ENCODE measurements at places on chromosomes 3 and 15. TPM values are rescaled to one million over a fixed set of nuclear protein-coding genes. Genes with fewer than 3 reads are reported as not detected.

GRCh38 chr3:40938591-40938990, 260.7 kb upstream of the CTNNB1 start:
- no peak for DNase-seq

Gene TJP1
- 104 TPM for total RNA-seq

DNA sequence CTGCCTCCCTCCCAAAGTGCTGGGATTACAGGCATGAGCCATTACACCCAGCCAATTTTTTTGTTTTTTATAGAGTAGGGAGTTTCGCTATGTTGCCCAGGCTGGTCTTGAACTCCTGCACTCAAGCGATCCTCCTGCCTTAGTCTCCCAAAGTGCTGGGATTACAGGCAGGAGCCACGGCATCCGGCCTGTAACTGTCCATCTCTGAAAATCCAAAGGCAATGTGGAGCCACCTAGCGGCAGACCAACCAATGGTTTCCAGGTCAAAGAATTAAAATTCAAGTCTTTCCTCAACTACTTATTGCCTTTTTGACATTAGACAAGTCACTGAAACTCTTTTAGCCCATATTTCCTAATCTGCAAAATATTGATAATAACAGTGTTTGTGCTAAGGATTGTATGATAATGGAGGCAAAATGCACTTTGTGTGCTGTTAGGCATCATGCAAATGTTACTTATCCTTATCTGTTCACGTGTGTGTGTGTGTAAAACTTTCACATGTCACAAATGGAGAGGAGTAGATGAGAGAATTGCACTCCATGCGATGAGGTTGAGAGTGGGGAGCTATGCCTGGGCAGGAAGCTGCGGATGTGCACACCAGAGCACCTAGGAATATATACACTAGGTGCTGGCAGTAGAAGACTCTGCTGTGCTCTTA, 48.7 kb downstream of the COL8A1 start:
- peak; percentile 58 for DNase-seq

- DNase-seq: no peak
Observed at GRCh38 chr15:25579127-25579526, 140.3 kb upstream of the UBE3A start.

DNA sequence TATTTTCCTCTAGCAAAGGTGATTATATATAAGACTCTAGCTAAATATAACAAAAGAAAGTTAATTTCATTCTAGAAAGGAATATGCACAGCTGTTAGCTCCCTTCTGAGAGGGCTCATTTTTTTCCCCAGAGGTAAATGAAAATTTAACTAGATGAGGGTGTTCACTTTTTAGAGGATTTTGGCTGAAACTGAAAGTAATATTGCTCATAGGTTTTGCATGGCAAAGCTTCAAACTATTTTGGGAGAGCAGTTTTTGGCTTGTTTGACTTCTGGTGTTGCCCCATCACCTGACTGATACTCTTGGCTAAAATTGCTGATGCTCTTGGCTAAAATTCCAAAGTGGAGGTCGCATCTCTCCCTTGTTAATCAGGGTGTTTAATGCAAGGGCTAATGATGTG, 311.9 kb downstream of the EDEM1 start:
- no peak for DNase-seq

GRCh38 chr15:88487178-88487795, 19.8 kb downstream of the MRPS11 start:
- no peak for DNase-seq

DNA sequence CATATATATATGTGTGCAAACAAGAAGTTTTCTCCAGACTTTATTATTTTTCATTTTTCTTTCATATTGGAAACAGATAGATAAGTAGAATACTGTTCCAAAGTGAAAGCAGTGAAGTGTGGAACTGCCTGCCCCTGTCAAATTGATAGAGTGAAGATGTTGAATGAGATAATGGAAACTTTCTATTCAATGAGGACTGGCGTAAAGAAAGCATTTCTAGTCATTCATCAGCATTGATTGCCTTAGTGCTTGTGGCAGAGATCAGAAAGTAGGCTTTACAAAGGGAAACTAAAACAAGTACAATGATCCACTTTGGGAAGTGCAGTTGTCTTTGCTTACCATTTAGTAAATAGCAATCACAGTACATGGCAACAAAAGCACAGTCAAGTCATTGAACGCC, 300.0 kb downstream of the CADM2 start:
- no peak for DNase-seq

- DNase-seq: no peak
Observed at GRCh38 chr3:45182915-45183871, 37.0 kb upstream of the CDCP1 start.

DNA sequence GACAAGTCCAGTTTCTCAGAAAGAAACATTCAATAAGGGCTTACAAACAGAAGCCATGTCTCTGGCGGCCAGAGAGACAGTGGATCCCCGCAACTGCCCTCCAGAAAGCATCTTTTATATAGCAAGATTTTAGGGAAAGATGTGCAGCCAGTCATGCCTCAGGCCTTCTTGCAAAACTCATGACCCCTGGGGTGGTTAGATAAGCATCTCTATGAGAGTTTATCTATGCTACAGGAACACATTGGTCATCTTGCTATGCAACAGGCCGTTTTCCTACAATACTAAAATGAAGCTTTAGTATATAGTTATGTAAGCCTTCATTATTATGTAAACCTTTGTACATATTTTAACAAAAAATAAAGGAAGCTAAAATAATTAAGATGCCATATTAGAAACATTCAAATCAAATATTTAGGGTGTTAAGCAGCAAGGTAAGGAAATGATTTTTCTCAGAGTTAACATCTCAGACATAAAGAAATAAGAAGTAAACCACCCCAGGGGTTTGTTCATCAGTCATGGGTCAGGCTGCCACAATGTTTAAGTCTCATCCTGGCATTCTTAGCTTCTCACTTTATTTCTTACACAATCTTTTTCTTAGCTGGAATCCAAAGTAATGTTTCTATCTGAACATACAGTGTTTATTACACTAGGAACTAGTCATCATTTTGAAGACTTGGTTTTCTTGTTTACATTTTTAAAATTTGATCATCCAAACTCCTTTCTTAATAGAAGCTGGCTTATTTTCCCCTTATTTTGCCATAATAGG, 6.3 kb upstream of the FSIP1 start:
- DNase-seq: no peak

DNA sequence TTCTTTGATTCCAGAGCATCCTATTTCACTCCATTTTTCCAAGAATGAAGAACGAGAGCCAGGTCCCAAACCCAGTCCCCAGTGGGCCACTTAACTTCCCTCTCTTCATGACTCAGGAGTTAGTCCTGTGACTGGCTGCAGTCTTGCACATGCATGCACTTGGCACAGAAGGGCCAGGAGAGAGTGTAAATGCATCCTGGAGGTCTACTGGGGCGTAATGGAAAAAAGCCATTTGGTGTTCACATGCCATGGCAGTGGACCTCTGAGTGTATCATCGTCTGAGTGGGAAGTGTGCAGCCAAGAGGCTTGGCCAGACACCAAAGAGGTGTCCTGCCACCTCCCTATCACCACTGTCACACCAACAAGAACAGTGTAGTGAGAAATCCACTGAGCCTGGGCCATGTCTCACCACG, 15.1 kb upstream of the RFTN1 start:
- DNase-seq: peak; percentile 67

Gene IL17RB
- 1.9 TPM for total RNA-seq

All from Right ventricle myocardium superior (tissue), 1 donor.